SIG-M5 (cell line): ENCODE measurements at places on chromosomes 12 and 14.

GRCh38 chr14:48536318-48536717 is 860.9 kb upstream of the MDGA2 start:
- no peak for DNase-seq

- no peak for DNase-seq
Observed at GRCh38 chr12:31499567-31499966, 91.4 kb downstream of the DENND5B start.

DNA sequence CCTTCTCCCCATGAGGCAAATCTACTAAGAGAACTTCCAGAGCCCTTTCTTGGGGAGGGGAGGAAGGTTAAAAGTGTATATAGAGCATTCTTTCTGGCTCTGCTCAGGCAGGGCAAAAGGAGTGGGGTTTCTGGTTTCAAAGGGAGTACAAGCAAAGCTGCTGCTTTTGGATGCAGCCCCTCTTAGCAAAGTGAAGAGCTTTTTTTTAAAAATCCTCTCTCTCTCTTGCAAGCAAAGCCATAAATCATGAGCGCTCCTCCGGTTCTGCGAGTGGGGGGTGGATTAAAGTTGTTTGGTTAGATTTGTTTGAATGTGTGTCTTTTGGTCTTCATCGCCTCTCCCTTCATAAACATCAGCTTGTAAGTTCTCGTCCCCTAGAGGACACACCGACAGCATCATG is 546.6 kb upstream of the TBX3 start:
- DNase-seq, result no peak

DNA sequence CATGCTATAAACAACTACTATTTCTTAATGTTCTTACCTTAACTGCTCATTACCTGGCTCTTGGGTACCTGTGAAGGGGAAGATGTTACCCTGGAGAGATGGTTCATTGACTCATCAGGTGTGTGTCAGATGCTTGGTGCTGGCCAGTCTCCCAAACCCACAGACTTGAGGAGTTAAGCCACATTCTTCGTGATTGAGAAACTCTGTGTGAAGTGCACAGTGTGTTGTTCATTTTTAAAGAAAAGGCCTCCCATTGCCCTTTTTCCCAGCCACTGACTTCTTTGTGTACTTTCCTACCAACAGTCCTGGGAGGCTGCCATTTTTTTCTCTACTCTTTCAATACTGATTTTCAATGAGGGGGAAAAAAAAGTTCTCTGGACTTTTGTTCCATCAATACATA is 3.2 kb downstream of the MGST1 start:
- no peak for DNase-seq

DNA sequence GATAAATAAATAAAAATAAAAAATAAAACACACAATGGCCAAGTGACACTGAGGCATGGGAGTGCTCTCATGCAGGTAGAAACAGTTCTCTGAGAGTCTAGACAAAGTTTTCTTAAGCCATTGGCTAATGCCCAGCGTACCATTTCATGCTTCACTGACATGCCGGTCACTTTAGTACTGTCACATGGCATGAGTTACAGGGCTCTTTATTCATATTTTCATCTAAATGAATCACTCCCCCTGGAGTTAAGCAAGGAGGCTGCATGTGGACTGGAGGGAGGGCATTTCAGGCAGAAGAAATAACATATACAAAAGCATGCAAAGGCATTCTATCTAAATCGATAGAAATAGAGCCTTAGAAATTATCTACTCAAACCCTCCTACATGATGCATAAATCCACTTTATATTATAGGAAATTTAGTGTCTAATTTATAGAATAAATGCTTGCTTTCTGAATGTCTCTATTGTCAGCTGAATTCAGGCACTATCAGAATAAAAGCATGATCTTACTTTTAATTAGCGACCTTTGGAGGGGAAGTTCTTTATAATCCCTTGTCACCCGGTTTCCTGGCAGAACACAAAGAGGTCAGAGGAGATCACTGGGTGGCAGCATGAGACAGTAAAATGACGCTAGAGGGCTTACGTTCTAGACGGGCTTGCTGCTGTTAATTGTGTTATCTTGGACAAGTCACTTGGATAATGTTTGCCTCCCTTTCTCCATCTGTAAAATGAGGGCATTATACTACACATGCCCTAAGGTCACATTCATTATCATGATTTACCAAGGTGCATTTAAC is 17.5 kb downstream of the DYRK4 start:
- DNase-seq, result no peak

DNA sequence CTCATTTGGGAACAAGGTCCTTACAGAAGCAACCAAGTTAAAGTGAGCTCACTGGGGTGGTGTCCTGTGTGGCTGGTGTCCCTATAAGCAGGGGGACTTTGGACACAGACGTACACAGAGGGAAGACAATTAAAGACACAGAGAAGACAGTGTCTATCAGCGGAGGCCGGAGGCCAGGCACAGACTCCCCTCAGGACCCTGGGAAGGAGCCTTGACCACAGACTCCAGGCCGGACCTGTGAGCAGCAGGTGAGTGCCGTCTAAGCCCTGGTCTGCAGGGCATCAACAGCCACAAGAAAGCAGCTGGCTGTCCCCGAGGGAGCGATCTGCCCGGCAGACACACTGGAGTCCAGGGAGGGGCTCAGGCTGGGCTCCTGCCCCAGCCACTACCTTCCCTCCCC is 219.1 kb upstream of the C14orf180 start:
- no peak for DNase-seq

DNA sequence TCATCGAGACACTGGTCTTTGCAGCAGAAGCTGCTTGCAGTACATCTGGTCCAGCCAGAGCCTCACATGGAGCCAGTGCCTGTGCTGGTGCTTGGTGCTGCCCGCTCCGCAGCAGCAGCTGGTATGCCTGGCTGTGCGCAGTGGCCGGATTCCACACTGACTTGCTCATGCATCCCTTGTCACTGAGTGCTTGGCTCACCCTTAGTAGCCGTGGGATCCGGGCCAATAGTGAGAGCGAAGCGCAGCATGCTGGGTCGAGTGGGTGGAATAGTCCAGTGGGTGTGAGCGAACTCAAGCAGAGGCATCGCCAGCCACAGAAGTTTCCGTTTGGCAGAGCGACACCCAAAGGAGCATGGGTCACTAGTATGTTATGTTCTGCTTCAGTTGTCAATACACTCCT is 10.1 kb upstream of the FBXO33 start:
- no peak for DNase-seq

DNA sequence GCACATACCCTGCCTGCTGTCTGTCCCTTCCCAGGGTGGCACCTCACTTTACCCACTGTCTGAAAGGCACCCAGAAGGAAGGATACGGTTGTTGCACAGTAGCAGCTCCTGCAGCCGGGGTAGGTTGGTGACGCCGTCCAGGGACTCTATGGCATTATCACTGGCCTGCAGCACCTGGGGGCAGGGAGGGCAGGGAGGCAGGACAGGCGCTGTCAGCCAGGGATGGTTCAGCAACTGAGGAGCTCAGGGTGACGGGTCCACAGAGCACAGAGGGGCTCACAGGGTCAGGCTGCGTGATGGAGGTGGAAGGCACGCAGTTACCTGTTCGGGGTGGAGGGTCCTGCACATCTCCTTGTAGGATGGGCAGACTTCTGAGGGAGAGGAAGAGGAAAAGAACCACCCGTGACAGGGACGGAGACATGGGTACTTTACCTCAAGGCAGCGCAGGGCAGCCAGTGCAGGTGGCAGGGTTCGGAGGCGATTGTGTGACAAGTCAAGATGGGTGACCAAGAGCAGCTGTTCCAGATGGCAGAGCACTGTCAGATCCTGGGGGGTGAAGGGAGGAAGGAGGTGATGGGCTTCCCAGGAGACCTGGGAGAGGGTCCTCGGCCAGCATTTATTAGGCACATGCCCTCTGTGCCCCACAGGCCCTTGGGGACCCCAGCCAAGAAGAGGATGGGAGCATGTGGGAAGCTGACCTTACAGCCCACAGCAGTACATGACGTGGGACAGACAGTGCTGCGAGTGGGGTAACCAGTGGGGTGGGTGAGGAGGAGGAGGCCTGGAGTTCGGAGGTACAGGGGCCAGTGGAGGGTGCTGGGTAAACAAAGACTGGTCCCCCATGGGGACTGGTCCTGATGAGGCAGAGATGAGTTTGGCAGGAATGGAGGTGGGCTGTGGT is 3.6 kb upstream of the TGM1 start:
- DNase-seq, result no peak

DNA sequence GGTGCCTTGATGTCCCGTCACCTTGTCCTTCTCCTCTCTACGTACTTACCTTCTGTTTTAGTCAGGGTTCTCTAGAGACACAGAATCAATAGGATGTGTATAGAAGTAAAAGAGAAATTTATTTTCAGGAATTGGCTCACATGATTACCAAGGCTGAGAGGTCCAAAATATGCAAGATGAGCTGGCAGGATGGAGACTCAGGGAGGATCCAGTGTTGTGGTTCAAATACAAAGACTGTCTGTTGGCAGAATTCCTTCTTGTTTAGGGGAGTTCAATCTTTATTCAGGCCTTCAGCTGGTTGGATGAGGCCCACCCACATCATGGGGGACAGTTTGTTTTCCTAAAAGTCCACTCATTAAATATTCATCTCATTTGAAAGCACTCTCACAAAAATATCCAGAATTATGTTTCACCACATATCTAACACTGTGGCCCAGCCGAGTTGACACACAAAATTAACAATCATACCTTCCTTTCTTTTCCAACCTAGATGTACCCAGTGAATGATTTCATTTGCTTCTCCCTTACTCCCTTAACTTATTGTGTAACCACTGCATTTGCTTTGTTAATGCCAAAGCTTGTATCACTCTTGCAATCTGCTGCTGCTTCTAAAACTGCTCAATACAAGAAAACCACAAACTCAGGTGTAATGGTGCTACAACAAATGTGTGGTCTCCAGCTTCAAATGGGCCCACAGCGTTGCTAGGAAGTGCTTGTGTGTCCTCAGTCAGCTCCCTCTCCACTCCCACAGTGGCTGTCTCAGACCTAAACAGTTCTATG is 195.4 kb upstream of the ARHGAP5 start:
- no peak for DNase-seq

DNA sequence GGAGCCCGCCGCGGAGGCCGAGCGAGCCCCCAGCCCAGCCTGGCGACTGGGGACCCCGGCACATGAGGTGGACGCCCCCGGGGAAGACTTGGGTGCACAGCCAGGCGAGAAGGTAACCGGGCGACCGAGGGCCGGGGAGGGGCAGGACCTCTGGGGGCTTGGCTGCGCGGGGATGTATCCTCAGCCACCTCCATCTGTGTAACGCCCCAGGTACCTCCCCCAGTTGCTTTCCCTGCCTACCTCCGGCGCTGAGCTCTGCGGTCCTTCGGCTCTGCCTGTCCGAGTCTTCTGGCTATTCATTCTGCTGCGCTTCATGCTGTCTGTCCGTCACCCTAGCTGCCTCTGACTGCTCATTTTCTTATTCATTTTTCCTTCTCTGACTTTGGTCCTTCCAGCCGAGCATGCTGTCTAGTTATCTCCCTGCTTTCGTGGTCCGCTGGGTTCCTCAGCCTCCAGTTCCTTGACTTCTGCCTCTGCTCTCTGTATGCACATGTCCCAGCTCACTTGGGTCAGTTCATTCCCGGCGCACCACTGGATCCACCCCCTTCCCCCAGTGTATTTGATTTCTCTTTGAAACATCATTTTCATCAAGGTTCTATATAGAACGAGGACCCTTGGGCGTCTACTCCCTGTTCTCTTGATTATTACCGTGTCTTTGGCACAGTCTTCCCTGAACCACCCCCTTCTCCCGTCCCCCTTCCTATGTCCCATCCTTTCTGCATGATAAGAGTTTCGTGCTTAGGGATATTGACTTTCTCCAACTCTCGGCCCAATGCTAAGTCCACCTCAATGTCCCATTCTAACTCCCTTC is 612 bp downstream of the PHC1 start:
- no peak for DNase-seq

DNA sequence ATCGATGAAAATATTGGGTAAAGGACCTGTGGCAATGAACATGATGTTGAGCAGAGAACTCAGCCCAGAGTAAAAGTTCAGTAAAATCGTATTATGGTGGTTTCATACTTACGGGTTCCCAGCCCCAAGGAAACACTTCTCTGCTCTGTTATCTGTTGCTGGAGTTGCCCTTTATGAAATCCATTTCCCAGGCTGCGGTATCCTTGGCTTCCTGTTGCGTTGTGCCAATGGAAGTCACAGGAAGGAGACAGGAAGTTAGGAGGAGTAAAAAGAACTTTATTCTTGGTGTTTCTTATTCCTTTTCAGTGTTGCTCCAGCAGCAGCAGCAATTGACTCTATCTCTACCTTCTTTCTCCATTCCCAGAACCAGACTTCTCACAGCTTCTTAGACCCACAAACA is 965.2 kb downstream of the VRK1 start:
- DNase-seq, result no peak

DNA sequence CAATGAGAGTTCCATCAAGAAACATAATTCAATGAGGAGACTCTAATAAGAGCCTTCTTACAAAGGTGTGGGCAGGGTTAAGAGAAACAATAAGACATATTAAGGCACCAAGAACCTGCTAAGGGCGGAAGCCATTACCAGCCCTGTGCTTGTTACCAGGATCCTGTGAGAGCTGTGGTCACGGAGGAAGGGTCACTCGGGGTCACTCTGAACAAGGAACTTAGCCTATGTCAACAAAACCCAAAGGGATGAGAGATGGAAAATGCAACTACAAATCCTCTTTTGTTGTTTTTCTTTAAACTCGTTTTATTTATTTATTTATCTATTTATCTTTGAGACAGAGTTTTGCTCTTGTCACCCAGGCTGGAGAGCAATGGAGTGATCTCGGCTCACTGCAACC is 460.4 kb upstream of the CCDC196 start:
- no peak for DNase-seq

DNA sequence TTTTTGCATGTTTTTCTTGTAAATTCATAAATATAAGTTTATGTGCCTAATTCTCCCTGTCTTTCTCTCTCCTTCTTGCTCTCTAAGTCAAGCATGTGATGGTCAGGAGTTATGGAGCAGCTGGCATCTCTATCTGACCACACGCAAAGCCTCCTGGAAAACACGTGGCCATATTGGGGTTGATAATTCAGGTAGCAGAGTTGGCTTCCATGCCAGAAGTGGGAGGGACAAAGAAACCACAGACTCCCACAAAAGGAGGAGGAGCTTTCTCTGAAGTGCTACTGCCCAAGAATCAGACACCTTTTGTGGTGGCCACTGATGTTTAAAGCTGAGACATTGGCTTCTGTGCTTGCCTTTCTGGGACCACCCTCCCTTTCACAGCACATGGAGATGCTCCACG is 517.6 kb upstream of the TMEM132C start:
- DNase-seq, result no peak

DNA sequence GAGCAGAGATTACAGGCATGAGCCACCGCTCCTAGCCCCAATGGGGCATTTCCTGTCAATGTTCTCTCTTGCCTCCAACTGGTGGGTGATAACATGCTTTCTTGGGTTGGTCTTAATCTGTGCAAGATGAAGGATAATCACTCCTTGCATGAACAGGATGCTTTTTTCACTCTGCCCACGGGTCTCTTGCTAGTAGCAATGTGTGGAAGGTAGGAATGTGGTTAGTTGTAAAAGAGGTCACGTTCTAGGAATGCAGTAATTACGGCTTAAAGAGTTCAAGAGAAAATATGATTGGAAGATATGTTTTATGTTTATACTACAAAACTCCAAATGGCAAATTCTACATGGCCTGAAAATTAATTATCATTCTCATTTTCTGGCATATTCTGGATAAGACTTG is 10.5 kb downstream of the RNASE10 start:
- DNase-seq, result no peak
